Stimulated activated CD4-positive, alpha-beta T cell treated with anti-CD3 and anti-CD28 coated beads, TNF-alpha, amount 100 ng/mL, for 4 hours (primary cell): ENCODE measurements at places on chromosomes 11 and 22.

GRCh38 chr11:69484427-69485259 lies 3.2 kb downstream of the LINC01488 start:
- DNase-seq: no peak

GRCh38 chr22:46896568-46897245 lies 134.3 kb downstream of the TBC1D22A start:
- DNase-seq: no peak

DNA sequence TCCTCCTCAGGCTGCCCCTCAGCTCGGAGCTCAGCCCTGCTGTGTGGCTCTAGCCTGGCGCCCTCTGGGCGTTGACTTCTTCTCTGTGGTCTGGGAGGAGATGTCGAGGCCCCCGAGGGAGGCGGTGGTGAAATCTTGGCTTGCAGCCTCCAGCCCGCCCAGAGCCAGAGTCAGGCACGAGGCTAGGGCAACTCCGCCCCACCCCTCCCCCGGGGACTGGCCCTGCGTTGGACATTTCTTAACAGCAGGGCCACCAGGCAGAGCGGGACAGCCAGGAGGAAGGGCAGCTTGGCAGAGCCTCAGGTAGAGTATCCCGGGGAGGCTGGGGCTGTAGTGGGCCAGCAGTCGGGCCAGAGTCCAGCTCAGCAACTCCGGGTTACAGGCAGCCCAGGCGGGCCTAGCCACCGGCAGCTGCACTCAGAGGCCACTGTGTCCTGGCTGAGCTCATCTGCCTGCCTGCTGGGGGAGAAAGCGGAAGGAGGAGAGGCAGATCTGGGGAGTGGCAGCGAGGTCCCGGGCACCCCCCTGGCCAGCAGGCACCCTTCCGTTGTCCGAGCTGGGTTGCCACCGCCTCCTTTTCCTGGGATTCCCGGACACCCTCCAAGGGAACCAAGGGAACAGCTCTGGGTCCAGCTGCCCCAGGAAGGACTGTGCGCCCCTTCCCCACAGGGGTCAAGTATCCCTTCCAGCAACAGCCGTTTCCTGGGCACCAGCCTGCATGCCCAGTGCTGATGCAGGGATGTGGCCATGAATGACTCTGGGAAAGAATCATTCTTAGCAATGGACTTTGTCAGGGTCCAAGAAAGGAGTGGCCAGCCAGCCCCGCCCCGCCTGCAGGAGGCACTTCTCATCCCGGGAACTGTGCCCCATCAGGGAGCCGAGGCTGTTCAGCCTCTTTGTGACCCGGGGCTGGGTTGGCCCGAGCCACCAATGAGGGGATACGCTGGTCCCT lies at the start of gene ALDH3B1:
ALDH3B1 (plus strand) TSS at position 238 of the 952 bp plus-strand sequence. CDS start 4,971 bp downstream, outside the sequence.
- no peak for DNase-seq

- no peak for DNase-seq
Observed at GRCh38 chr11:29119707-29120618, 896.9 kb downstream of the KCNA4 start.

DNA sequence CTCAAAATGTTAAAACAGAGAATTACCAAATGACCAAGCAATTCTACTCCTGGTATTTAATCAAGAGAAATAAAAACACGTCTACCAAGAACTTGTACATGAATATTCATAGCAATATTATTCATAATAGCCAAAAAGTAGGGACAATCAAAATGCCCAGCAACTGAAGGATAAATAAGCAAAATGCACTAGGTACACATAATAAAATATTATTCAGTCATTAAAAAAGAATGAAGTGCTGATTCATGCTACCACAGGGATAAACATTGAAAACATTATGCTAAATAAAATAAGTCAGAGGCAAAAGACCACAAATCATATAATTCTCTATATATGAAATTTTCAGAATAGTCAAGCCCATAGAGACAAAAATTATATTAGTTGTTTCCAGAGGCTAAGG lies 24.8 kb downstream of the ARHGAP32 start:
- no peak for DNase-seq
